ENCODE measurements at places on chromosomes 5 and 9.
A peak's percentile ranks its signal among the peaks of the same experiment; 100 is the strongest.

DNA sequence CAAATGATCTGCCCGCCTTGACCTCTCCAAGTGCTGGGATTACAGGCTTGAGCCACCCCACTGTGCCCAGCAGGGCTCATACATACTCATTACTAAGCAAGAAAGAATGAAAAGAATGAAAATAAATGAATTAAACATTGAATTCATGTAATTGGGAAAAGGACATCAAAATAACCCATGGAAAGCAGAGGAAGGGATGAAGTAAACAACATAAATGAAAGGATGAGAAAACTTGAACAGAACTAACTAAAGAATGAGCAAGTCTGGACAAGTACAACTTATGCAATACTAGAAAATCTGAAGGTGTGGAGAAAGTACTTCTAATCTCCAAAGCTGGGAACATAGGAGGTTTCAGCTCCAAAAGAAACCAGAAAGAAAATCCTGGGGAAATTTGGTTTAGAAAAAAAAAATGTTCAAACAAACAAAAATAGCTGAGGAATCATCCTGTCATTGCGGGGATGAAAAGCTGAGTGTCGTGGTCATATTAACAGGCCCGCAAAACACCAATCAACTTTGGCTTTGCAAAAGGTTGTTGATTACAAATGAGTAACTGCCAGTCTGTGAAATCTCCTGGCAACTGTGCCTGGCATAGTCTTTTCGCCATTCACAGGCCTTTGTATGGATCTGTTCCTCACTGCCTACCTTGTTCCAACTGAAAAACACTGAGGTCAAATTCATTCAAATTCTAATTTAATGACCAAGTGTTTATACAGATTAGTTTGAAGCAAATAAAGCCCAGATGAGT lies 2.3 kb upstream of the AK3 start:
- DNase-seq: no peak

DNA sequence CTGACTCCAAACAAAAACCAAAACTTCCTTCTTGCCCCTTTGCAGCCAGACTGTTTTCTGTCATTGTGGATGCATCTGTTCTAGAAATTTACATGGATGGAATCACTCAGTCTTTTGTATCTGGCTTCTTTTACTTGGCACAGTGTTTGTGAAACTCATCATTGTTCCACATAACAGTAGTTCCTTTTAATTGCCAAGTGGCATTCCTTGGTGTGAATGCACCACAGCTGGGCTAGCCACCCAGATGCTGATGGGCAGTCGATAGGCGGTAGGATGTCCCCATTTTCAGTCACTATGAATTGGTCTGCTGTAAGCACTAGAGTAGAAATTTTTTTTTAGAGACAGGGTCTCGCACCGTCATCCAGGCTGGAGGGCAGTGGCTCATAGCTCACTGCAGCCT lies 6.3 kb upstream of the CLPTM1L start:
- no peak for DNase-seq

- no peak for DNase-seq
Measured at GRCh38 chr5:37005946-37006540, 129.5 kb downstream of the NIPBL start.

DNA sequence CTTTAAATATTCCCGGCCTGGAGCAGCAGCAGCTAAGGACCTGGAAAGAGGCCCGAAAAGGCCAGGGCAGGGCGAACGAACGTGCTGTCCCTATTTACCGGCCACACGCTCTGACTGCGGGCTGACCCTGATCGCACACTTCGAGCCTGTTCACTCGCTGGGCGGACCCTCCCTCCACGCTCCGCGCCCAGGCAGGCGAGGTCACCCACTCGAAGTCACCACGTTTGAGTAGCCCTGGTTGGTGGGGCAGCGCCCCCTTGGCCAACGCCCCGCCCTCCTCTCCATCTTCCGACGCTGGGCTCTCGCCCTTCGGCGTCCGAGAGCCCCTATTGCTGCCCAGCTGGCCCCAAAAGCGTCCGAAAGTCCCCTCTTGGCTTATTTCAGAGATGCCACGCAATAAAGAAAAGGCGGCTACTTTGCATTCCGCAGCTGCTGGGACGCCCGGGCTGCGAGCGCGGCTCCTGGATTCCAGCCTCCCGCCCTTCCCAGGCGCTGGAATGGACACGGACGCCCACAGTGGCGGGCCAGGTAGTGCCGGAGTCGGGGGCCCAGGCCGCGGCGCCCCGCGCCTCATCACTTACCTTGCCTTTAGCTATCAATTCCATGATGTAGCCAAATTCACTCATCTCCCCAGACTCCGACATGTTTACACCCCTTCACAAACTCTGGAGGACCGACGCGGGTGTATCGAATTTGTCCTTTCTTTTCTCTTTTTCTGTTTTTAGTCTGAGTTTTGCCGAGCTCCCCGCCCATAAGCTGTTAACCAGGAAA lies 9.9 kb upstream of the TRIM36 start:
- DNase-seq: peak; percentile 22

- no peak for DNase-seq
Measured at GRCh38 chr5:9042241-9042640, 503.6 kb downstream of the SEMA5A start.

DNA sequence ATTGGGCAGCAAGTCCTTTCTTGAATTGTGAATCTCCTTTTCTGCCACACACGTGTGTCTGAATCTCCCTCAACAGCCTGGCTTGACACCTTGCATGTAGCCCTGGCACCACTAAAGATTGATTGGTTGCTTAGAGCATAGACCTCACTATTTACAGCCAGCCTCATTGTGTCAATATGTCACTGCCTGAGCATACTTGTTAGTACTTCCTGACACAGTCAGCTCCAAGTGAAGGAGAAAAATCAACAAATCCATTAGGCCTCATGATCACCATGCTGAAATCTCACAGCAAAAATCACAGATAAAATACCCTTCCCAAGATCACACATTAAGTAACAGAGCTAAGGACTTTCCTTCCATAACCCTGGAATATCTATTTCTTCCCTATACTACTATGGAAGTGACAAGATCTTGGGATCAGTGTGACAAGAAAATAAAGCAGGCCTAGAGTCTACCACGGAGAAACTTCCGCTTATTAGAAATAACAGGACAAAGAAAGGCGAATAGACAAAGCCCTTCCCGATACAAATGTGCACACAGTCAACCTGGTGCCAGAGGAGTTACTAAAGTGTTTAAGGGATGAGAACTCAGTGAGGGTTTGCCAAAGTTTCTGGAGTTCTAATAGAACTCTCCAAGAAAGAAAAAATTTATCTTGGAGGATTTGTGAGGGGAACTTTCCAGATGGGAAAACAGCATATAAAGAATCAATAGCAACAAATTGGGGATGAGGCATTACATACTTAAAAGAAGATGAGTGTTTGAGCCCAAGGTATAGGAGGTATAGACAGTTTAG lies 5.6 kb upstream of the ARL15 start:
- no peak for DNase-seq

DNA sequence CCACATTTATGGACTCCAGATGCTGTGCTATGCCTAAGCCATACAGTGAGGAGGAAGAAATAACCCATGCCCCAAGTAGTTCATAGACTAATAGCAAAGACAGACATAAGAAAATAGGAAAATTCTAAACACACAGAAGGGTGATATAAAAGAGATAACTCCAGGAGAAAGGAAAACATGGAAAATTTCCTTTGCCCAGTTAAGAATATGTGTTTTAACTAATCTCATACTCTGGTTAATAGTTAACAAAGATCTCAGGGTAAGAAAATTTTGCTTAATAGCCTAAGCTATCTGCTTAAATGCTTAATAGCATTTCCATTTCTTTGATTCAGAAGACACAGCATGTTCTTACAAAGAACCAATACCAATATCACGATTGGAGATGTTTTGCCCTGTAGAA lies 358.0 kb downstream of the MSX2 start:
- DNase-seq: no peak

- DNase-seq: no peak
Measured at GRCh38 chr9:98101416-98101815, 17.6 kb downstream of the TRIM14 start.

DNA sequence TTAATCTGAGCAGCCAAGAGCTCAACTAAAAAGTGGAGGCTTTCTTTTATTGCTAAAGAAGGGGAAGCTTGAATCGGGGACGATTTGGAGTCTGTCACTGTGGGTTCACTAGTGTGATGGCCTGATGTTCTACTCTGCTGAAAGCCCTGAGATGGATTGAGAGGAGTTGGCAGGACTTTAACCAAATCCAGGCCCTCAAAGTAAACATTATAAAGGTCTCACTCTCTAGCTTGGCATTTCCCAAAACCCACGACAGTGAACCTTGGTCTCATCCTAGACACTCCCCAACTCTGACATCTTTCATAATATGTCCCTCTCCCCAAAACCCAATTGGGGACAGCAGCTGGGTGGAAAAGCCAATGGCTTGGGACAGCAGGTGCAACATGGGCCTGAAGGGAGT lies 32.7 kb downstream of the TMOD1 start:
- DNase-seq: no peak

DNA sequence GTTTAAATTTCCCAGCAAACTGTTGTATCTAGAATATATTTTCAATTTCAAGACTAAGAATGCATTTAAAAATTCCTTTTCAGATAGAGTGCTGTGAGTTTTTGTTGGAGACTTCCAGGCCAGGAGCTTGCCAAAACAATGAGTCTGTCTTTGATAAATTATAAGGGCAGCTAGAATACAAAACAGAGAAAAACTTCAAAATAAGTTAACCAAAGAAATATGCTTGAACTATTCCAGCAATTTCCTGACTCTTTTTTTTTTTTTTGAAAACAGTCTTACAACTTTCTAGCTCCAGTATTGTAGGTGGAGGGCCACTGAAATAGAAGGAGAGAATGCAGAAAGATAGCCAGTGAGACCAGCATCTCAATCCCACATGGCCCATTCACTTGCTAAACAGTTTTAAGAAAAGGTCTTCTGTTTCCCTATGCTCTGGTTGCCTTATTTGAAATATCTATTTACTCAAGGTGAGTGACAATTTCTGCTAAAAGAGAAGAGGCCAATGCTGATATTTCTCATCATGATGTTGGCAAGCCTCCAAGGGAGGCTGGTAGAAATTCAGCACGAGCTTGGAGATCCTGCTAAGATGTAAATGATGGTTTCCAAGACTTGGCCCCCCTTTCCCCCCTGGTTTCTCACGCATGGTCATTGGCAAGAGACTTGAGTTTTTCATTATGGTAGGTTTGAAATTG lies 103.2 kb downstream of the USP20 start:
- no peak for DNase-seq

DNA sequence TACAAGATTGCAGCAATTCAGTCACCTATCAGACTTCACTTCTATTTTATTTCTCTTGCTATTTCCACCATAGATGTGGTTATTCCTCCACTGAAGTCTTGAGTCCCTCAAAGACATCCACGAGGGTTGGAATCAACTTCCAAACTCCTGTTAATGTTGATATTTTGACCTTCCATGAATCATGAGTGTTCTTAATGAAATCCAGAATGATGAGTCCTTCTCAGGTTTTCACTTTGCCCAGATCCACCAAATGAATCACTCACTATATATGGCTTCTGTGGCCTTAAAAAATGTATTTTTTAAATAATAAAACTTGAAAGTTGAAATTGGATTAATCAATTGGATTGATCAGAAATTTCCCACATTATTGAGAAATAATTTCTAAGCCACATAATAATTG lies 1821.0 kb downstream of the EFNA5 start:
- DNase-seq: no peak

GRCh38 chr5:143074414-143074996 lies 304.3 kb downstream of the ARHGAP26 start:
- DNase-seq: no peak

DNA sequence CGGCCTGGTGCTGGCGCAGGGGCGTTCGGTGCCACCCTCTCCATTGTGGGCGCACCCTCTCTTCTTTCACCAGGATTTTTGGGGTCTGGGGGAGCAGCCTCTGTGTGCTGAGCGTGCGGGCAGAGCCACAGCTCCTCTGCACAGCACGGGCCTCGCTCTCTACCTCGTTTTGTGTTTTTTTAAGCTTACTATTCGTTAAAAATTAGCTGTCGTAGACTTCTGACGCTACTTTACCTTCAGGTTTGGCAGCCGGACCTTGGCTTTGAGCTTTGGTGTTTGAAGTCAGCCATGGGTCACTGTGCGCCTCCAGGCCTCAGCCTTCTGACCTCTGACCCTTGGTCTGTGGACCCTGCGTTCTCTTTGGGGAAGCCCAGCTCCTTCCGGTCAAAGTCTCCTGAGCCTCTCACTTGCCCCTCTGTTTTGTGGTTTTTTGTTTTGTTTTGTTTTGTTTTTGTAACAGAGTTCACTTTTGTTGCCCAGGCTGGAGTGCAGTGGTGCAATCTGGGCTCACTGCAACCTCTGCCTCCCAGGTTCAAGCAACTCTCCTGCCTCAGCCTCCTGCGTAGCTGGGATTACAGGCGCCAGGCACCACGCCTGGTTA lies 88.2 kb upstream of the CACNA1B start:
- no peak for DNase-seq

DNA sequence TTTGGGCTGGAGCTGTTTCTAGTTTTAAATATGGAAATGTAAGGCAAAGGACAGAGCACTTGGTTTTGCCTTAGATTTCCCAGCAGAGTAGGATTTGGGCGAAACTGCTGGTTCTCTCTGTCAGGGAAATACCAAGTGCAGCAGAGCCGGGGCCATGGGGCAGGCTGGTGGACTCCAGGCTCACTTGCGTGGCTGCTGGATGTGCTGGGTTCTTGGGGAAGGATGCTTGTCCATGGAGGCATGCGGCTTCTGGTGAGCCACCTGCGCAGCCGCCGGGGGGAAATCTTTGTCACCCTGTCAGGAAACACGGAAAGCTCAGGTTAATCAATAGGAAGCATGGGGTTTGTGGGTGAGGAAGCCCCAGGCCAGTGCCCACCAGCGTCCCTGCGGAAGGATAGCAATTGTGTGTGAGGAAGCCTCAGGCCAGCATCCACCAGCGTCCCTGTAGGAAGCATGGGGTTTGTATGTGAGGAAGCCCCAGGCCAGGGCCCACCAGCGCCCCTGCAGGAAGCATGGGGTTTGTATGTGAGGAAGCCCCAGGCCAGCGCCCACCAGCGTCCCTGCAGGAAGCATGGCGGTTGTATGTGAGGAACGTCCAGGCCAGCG lies 80.1 kb downstream of the DAP start:
- no peak for DNase-seq

DNA sequence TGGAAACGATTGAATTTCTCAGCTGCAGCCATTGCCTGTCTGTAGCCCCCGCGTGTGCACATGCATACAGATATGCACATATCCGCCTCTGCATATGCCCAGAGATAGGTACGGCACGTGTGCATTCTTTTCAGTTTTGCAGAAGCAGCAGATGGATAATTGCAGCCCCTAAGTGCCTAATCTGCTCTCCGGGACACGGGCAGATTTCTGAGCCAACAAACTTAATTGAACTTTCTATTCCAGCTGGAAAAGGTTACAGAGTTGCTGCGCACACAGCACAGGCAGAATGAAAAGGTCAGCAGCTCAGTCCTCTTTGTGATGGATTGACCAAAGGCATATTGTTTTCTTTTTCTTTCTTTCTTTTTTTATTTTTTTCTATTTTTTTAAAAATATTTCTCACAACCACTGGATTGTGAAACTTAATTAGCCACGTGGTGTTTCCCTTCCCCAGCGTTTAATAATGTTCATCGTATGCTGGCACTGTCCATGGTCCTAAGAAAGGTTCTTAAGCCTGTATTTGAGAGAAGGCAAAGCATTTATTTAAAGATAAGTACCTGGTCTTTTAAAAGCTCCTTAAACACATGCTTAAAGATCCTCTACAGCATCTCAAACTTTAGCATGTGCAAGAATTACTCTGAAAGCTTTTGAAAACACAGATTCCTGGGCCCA lies 270.2 kb upstream of the BRINP1 start:
- no peak for DNase-seq

GRCh38 chr5:133788121-133788520 lies 175.8 kb upstream of the FSTL4 start:
- DNase-seq: no peak

GRCh38 chr5:82422751-82423181 lies 144.6 kb upstream of the RPS23 start:
- DNase-seq: no peak

All from neural crest cell (in vitro differentiated cells).